CD8-positive, alpha-beta memory T cell (primary cell): ENCODE measurements at places on chromosomes 4 and X. TPM values are rescaled to one million over a fixed set of nuclear protein-coding genes. Genes with fewer than 3 reads are reported as not detected.

The RNF4 gene
- 98.1 TPM for total RNA-seq

The ASB11 gene
- not detected for total RNA-seq

DNA sequence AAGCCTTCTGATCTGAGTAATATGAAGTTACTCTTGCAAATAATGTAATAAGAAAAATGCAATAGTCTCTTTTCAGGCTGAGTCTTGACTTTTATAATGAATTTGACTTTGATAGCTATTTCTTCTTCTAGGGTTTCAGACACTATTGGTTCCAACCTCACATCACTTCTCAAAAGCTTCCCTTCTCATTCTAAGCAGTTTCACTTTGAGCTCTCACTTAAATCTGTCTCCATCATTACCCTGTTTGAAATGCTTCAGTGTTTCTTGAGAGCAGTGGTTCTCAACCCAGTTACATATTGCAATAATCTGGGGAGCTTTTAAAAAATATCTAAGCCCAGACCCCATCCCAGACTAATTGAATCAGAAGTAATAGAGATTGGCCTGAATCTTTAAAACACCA lies 40.5 kb upstream of the BMP2K start:
- DNase-seq = no peak

DNA sequence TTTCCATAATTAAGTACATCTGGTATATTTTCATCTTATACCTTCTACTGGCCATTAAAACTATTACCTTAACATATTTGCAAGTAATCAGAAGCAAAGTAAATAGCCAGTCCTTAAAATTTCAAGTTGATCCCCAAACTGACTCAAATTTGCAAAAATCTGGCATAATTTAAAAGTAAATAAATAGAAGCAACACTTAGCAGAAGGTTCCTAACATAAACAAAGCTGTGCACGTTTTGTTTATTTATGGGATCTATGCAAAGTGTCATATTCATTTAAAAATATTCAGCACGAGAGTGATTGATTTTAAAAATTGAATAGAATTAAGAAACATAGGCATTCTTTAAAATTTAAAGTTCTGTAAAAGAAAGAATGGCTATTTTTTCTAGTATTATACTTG lies 9.8 kb upstream of the CXXC4 start:
- no peak for DNase-seq

- DNase-seq = no peak
Measured at GRCh38 chr4:27360790-27361267, 500.2 kb downstream of the STIM2 start.

DNA sequence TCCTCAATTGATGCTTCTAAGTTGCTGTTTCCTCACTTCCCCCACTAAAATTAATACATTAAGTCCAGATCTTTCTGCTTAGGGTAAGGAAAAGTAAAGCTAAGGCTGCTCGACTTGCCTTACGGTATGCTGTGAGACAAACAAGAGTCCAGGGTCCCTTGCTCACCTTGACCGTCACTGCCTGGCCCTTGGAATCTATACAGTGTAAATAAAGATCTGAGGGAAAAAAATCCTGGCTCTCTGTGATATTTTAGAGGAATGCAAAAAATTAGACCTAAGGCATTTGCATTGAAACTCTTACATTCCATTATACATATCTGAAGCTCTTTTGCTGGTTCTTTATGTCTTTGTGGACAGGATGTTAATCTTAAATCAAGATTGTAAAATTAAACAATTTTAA lies 129.6 kb upstream of the HCCS start:
- DNase-seq = no peak

DNA sequence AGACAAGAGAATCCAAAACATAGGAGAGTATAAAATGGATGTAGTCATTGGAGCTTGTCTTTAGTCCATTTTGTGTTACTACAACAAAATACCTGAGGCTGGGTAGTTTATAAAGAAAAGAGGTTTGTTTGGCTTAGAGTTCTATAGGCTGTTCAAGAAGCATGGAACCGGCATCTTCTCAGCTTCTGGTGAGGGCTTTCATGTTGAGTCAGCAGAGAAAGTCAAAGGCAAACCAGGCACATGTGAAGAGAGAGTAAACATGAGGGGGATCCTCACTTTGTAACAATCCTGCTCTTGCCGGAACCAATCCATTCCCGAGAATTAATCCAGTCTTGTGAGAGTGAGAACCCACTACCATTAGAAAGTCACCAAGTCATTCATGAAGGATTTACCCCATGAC lies 8.1 kb upstream of the HCCS start:
- no peak for DNase-seq
